AG10803 (cell line): ENCODE measurements at places on chromosomes 1 and 21.

DNA sequence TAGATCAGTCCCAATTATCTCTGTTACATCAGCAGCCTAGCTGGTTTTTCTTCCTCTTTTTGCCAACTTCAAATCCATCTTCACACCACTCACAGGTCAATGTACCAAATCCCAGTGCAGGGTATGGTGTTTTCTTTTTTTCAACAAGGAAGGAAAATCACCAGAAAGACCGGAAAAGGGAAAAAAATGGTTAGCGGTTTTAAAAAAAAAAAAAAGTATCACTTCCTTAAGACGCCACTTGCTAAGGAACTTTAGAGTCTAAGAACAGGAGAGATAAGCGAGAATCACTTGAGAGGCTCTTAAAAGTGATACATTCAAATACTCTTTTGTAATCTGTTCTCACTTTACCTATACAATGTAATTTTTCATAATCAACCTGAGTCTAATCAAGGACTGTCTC, 3.1 kb upstream of the OR10J1 start:
- DNase-seq = no peak

DNA sequence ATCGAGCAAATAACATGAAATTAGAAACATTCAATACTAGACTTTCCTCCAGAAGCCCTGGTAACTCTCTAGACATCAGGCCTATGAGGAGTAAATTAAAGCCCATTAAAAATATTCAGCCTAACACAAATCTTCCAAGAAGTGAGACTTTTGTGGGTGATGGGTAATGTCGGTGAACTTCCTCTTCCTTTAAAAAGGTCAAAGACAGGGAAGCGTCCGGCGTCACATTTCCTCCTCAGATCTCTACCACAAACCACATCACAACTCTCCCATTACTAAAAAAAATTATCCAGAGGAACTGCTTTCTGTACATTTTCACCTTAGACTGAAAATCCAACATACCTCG, 1.4 kb downstream of the EIF4G3 start:
- peak; percentile 42 for DNase-seq

DNA sequence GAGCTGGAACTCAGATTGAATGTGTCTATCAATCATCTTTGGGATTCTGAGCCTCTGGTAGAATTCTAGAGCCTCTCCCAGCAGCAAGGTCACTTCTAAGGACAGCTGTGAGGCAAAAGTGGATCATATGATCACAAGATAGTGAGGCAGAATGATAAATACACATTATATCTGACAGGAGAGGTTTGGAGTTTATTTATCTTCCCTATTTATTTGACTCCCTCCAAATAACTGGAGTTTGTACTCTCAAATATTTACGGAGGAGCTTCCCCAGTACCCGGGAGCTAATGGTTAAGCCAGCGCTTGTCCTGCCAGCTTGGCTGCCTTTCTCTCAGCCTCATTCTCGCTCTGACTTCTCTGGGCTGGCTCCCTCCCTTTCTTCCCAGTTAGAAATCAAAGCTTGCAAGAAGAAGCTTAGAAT, 2.3 kb downstream of the HMGCS2 start:
- no peak for DNase-seq

- peak; percentile 21 for DNase-seq
Measured at GRCh38 chr1:220955116-220955515, 75.9 kb downstream of the HLX start.

GRCh38 chr1:68221980-68222373, 10.3 kb downstream of the WLS start:
- peak; percentile 36 for DNase-seq

- DNase-seq = no peak
Measured at GRCh38 chr1:19484798-19485361, 459 bp downstream of the CAPZB start.

DNA sequence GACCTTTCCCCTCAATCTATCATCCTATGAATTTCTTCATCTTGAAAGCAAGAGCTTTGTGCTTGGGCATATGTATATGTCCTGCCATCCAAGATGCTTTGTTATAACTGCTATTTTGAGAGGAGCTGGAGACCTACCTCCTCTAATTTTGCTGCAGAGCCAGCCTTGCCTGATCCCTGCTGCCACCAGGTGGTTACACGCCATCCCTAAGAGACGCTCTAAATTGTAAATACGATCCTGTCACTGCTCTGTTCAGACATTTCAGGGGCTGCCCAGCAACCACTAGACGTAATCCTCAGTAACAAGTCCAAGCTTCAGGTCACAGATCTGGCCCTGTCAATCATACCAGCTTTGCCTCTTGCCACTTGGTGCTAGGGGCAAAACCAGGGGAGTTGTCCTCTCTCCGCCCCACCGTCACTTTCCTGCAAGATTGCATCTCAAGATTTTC, 32.9 kb downstream of the GPA33 start:
- peak; percentile 19 for DNase-seq
